GM10248 (cell line): ENCODE measurements at places on chromosomes 1 and 21.

- peak; percentile 73 for DNase-seq
Measured at GRCh38 chr1:44217809-44218410, 4.6 kb downstream of the DMAP1 start.

GRCh38 chr1:25056536-25056935 lies 126.5 kb upstream of the RUNX3 start:
- no peak for DNase-seq

DNA sequence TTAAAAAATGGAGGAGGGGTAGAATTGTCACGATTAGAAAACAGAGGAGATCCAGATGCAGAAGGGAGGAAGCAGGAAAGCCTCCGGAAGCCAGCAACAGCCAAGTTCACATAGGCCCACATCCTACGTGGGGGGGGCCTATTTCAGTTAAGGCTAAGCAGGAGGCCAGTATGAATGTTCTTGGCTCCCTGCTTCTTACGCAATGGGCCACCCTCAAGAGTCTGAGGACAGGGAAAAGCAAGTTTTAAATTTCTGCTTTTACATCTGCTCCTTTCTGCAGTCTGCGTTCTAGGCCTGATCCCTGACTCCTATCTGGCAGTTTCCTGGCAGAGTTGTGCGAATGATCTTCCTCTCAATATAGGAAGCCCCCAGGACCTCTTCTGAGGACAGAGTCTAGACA lies 30.6 kb downstream of the RABIF start:
- no peak for DNase-seq

DNA sequence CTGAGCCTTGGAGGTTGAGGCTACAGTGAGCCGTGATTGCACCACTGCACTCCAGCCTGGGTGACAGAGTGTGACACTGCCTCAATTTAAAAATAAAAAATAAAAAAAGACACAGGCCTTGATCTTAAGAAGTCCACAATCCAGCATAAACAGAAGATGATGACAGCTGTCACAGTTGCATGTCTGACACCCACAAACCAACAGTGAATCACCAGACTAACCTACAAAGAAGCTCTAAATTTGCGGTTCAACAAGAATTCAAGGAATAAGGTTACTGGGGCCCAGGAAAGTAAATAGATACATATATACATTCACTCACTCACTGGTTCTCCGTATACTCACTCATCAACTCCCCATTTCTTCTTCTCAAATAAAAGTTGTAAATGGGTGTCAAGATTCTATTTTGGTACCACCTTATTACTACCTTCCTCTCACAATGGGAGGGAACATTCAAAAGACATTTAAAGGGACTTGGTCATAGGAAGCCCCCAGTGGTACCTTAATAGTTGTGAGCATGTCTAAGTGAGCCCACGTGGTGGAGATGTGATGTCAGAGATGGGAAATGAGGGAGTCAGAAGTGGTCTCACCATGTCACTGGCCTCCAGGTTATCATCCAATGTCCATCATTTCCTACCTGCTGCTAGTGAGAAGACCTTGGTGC lies 66.9 kb upstream of the PRDX6 start:
- DNase-seq: no peak
